ENCODE measurements at places on chromosomes 11 and 22.

GRCh38 chr22:17098379-17098819 is 13.6 kb downstream of the IL17RA start:
- DNase-seq: no peak

GRCh38 chr11:74639533-74639932 is 47.2 kb downstream of the POLD3 start:
- no peak for DNase-seq

GRCh38 chr11:74182635-74183034 is 11.5 kb downstream of the PPME1 start:
- no peak for DNase-seq

GRCh38 chr11:64845129-64845775 is 799 bp upstream of the CDC42BPG start:
- DNase-seq: no peak

GRCh38 chr11:35721651-35722282 is 59.2 kb downstream of the TRIM44 start:
- DNase-seq: no peak

DNA sequence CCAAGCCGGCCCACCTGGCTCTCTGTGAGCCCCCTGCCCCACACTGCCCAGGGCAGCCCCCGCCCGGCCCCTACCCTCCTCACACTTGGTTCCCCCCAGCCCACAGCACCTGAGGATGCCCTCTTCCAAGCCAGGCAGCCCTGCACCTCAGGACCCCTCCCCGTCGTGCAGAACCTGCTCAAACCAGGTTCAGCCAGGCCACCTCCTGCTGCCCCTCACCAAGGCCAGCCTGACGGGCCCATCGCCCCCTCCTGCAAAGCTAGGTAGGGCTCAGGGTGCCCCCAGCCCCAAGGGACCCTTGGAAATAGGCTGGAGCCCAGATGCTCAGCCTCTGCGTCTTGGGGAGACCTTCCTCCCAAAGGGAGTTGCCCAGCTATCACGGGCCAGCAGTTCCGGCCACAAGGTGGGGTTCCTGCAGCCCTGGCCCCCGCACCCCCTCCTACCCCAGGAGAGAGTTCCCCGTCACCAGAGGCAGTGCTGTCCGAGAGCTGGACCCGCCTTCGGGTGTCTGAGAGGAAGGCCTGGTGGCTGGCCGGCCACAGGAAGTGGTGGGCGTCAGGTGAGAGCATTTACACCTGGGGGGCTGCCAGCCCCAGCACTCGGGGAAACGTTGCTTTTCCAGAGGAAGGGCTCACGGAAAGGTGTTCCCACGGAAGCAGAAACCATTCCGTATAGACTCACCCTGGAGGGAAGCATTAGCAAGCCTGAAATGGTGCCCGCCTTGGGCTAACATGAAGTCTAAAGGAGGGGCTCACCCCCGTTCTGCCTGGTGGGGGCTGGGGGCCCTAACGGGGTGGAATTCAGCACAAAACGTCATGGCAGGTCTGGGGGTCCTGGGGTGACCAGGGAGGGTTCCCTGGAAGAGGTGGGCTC is 3.2 kb upstream of the SYT8 start:
- DNase-seq: no peak

DNA sequence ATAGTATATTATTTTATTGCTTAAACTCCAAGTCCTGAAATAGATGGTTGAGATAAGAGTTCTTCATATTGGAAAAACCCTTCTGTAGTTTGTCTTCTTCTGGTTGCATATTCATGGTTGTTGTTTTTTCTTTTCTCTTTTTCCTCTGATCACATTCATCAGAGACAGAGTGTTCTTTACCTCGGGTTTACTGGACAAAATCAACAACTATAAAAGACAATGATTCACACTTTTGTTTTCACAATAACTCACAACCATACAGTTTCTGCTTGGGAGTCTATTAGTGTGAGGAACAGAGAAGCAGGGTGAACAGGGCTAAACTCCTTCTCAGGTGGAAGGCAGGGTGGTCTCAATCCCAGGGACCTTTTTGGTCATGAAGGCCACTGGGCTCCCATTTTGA is 2.6 kb upstream of the SLC22A25 start:
- DNase-seq: no peak

Measured in activated CD8-positive, alpha-beta memory T cell treated with anti-CD3 and anti-CD28 coated beads for 48 hours (primary cell).